ENCODE measurements at places on chromosomes 7 and 10.

GRCh38 chr7:30476459-30477145 is 2.0 kb downstream of the NOD1 start:
- no peak for DNase-seq

- DNase-seq = no peak
These were observed 3.6 kb upstream of the GPR146 start for GRCh38 chr7:1040790-1041189.

DNA sequence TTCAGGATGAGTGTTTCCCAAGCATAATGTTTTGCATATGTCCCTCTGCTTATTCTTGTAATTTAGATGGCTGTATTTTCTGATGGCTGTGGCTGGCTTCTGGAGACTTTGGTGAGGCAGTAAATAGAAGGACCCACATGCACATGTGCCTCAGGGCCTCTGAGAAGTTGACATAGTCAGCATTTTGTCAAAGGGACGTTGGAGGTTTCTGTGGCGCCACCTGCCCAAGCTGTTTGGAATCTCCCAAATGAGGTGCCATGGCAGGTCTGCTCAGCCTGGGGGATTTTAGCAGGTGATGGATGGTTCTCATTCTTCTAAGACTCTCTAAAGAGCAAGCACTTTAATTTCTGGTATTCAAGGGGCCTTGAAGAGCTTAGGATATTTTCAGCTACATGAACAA is 29.8 kb downstream of the C10orf120 start:
- DNase-seq = no peak

DNA sequence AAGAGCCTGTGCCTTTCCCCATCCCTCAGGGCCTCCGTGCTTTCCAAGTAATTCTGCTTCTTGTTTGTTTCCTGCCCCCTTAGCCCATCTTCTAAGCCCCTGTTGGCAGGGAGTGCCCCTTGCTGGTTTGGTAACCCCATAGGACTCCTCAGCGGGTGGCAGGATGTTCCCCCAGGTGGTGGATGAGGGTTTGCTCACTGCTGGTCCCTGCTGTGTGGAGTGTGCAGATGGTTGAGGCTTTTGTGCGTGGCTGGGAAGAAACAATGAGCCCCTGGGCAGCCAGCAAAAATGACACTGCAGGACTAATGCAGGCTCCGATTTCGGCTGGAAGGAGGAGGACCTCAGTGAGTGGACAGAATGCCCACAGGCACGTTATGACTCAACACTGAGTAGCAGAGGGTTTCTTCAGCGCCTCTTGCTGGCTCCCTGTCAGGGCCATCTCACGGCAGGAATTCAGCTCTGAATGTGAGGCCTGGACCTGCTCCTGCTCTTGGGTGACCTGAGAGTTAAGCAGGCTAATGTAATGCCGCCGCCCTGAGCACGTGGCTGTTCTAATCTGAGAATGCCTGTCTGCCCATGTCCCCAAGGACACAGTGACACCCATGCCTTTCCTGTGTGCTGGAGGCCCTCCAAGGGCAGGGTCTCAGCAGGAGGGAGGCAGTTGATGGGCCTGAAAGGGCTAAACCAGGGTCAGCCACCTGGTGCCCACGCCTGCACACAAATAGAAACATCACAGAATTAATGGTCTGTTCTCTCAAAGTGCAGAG is 16.6 kb downstream of the BAG3 start:
- no peak for DNase-seq

- DNase-seq = no peak
These were observed 34.2 kb upstream of the ANKRD2 start for GRCh38 chr10:97538411-97538810.

DNA sequence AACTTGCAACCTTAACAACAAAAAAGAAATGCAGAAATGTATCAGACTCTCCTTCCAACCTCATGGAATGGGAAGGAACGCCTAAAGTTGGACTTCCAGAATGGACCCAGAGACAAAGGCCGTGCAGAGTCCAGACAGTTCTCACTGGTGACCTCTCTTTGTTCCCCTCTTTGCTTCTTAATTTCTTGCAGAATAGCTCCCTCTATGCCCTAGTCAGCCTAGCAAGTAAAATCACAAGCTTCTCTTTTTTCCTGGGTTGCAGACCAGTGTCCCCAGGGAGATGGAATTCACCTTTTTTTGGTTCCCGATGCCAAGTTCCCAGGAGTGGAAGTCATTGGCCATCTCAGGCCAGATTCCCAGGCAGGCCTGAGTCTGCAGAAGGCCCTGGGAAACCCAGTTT is 278.0 kb downstream of the CCSER2 start:
- DNase-seq = no peak

DNA sequence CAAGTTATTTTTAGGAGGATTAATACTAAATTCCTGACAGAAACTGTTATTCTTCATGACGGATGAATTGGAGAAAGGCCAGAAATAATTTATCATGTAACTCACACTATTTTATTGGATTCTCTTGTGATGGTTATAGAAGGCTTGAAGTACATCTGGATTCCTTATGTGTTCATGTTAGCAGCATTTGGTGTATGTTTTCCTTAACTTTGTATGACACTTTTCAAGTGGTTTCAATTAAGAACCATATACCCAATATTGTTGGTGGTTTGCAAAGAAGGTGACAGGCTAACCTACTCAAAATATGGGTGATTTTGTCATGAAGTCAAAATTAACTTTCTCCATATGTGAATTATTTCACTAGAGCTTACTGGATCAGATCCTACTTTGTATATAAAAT is 532.2 kb upstream of the CNTNAP2 start:
- no peak for DNase-seq

- no peak for DNase-seq
These were observed 76.9 kb upstream of the LANCL2 start for GRCh38 chr7:55288070-55288824.

- DNase-seq = no peak
These were observed 43.6 kb downstream of the THNSL1 start for GRCh38 chr10:25059990-25060389.

GRCh38 chr7:130951976-130952876 is 218.2 kb upstream of the KLF14 start:
- no peak for DNase-seq

DNA sequence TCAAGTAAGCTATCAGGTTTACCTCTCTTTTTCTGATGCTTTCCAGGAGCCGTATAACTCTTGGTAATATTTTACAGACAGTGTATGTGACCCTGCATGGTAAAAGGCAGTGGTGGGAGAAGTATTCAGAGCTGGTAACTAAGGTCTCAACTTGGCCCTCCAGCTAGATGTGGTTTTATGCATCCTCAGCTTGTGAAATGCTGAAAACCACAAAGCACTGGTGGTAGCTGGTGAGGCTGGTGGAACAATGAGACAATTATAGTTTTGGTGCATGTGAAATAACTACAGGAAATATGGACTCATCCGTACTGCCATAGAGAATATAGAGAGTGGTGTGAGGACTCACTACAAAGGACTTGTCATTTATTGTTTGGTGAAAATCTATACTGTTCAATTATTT is 383.0 kb upstream of the PCDH15 start:
- no peak for DNase-seq

DNA sequence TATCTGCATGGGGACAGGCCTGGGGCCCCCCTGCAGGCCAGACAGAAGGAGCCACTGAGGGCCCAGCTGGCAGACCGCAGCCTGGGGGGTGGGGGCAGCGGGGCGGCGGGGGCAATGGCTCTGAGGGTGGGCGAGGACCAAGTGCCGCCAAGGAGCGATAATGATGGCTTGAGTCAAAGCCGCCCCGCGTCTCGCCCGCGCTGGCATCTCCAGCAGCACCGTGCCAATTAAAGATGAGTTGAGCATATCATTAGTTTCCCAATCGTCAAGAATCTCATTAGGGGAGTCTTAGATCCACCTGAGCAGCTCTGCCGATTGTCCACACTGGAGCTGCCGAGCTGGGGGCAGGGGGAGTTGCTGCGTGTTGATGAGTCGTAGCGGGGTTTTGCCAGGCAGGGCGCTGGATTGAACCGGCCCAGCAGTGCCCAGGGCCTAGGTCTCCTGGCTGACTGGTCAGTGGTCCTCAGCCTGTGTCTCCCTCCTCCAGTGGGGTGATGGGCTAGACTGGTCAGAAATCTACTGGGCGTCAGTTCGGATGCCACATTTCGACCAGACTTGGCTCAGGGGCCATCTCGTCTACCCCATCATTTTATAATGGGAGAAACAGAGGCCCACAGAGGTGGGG is 41.0 kb upstream of the PSMG3 start:
- DNase-seq = no peak

DNA sequence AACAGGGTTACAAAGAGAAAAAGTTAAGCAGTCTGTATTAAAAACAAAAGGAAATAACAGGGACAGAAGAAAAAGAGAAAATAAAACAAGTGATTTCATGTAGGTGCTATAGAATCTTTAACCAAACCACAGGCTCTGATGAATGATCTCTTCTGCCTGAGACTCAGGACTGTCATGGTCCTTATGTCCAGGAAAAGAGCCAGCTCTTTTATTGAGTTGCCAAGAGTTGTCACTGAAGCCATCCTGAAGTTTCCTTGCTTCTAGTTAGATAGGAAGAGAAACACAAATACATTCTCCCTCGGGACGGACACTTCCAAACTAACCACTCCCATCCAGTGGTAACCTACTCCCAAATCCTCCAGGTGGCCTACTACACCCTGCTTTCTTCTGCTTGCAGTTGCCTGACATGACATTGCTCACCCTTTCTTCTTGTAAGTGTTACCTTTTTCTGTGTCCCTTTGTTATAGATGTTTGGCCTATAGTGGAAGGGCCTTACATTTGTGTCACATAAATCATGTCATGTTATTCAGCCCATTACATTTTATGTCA is 346.7 kb downstream of the NRG3 start:
- no peak for DNase-seq

DNA sequence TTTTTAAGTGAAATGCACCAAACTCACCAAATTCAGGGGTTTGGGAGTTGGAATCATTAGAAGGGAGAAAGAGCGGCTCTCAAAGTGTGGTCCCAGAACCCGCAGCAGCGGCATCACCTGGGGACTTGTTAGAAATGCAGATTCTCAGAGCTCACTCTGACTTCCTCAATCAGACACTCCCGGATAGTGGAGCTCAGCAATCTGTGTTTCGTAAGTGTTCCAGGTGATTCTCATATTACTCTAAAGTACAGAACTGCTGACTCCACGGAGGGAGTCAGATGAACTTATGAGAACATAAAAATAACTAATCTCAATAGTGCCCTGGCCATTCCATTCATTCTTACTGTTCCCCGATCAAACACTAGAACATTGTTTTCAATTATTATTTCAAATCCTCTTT is 358.7 kb upstream of the MYO3A start:
- DNase-seq = no peak

DNA sequence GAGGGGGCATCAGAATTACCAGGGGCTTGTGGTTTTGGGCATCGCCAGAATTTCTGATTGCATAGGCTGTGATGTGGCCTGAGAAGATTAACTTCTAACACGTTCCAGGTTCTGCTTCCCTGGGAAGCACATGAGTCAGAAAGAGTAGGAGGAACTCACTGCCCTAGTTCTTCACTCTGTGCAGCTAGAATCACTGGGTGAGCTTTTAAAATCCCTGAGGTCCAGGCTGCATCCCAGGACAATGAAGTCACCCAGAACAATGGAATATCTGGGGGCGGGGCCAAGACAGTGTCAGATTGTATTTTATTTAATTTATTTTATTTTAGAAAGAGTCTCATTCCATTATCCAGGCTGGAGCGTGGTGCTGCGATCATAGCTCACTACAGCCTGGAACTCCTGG is 636.5 kb downstream of the CALN1 start:
- DNase-seq = peak; percentile 26

DNA sequence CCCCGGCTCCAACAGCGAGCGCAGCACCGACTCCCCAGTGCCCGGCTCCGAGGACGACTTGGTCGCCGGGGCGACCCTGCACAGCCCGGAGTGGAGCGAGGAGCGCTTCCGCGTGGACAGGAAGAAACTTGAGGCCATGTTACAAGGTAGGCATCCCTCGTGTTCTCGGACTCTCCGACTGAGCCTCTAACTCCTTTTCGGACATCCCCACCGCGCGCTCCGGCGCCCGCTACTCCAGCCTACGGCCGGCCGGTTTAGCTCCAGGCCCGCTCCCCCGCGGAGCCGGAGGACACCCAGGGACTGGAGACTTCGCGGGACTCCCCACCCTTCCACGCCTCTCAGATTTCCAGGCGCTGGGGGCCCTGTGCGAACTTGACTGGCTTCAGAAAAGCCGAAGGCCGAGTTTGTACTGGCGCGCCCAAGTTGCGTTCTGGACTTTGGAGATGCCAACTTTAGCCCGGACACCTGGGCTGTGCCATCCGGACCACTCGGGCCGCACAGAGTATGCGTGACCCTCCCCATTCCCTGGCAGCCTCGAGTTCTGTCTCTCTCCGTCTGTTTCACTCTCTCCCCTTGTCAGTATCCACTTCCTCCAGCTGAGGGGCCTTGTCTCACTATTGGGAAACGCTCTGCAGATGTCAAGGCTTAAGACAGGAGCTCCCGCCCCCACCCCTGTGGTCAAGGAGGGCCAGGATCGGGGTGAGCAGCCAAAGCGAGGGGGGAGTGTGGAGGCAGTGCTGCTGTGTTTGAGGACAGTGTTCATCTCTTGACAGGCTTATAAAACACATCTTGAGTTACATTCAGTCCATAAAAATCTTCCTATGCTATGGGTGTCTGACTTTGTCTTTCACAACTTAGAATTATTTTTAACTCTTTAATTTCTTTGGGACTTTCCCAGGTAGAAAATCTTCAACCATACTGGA is 777 bp downstream of the BICC1 start:
- DNase-seq = peak; percentile 1

DNA sequence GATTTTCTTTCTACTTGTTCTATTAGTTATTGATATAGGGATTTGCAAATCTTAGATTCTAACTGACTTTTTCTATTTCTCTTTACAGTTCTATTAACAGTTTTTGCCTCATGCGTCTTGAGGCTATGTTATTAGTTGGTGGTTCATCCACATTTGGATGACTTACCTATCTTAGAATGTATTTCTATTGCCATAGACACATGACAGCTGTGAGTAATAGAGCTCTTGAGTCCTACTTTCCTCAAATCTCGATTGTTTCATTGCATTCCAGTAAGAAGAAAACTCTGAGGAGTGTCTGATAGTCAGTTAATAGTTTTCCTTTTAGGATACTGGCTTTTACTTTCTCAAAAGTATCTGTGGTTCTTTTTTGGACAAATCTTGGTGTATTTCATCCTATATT is 241.4 kb upstream of the ZNF32 start:
- no peak for DNase-seq

DNA sequence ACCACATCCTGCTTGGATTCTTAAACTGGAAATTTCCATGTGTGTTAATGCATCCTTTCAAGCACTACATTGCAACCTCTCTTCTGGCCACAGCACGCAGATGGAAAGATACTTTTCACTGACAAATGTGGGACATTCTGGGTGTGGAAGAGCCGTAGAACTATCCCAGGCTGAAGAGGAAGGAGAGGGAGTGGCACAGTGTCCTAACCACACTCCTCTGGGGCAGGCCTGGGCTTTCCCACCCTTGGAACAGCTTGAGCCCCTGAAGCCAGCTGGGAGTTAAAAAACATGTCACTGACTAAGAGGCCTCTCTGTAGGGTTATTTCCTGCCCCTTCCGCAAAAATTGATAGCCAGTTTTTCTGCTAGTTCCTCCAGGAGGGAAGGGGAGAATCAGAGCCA is 34.0 kb upstream of the DNMBP start:
- DNase-seq = no peak

Measured in putamen (tissue), 1 donor.